HT1080 (cell line): ENCODE measurements at places on chromosomes 5 and 9.

GRCh38 chr5:107832746-107833145 is 162.0 kb upstream of the EFNA5 start:
- DNase-seq: no peak

GRCh38 chr9:84374516-84374915 is 34.0 kb upstream of the SLC28A3 start:
- DNase-seq: no peak

GRCh38 chr9:34714007-34714406 is 4.1 kb upstream of the CCL21 start:
- no peak for DNase-seq

GRCh38 chr5:1172670-1173404 is 28.6 kb upstream of the SLC6A19 start:
- DNase-seq: no peak

DNA sequence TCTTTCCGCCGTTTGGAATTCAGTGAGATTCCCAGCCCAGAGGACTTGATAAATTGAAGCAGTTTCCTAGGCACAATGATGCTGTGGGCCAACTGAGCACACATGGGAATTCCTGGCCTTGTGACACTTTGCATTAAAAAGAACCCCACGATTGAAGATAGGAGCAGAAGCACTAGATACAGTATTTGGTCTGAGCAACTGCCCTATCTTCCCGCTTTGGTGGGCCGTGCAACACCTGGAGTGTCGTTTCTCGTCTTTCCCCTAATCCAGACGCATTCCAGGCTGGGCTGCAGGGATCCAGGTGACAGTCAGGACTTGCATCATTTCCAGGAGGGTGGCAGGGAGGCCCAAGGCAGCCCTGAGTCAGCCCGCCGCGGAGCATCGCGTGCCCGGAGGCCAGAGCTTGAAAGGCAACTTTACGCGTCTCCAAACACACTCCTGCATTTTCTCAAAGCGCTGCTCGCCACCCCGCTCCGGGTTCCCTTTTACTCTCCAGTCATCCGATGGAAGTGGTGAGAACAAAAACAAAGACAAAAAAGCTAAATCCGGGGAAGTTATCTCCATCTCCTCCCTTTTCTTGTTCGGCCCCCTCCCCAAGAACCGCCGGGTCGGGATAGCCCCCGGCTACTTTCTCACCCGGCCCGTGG is 753 bp upstream of the STC2 start:
- peak; percentile 61 for DNase-seq

- DNase-seq: no peak
Observed at GRCh38 chr5:89097103-89097502, 214.1 kb upstream of the MEF2C start.

DNA sequence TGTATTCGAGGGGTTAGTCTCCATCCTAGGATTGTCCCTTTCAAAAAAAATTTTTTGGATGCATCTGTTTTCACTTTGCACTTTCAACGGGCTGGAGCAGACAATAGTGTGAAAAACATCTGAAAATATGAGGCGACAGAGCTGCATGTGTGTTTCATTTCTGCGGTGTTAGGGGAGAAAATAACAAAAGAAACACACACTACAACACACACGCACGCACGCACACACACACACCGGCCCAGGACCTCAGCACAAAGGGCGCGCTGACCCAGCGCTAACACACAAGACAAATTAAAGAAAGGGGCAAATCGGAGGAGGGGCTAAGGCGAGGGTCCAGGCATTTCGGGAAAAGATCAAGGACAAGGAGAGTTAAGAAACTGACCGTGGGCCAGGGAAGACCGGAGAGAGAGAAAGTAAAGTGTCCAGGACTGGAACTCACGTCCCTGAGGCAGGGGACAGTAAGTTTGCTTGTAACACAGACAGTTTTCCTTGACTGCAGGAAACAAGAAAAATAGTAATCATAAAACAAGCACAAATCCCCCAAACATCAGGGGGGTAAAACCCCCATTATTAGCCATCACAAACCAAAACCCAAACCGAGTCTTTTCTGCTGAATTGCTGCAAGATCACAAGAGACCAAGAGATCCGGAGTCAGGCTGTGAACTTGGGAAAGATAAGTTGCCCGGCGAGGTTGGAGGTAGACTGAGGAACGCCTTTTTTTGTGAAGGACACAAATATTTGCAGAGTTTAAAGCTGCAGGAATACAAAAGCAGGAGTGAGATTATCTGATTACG is 302.1 kb downstream of the PARP8 start:
- no peak for DNase-seq

DNA sequence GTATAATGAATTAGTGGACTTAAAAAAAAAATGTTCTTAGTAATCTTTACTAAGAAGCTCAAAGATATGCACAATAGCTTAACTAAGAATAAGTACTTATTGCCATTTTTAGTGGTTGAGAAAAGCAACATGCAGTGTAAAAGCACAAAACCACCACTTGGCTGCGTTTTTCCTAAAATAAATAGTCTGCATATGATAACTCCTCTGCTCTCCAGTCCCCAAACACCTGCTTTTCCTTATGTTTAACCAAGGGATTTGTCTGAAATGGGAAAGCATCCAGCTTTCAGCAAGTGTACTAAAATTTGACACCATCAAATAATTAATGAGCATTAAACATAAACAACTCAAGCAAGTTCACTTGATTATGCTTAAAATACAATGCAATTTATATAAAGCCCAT is 41.4 kb downstream of the PSIP1 start:
- DNase-seq: no peak

GRCh38 chr5:101897914-101898313 is 398.2 kb downstream of the SLCO4C1 start:
- DNase-seq: no peak

- DNase-seq: no peak
Observed at GRCh38 chr5:40577718-40578117, 102.0 kb upstream of the PTGER4 start.

GRCh38 chr9:137243626-137244485 is 2.8 kb downstream of the TUBB4B start:
- peak; percentile 52 for DNase-seq

DNA sequence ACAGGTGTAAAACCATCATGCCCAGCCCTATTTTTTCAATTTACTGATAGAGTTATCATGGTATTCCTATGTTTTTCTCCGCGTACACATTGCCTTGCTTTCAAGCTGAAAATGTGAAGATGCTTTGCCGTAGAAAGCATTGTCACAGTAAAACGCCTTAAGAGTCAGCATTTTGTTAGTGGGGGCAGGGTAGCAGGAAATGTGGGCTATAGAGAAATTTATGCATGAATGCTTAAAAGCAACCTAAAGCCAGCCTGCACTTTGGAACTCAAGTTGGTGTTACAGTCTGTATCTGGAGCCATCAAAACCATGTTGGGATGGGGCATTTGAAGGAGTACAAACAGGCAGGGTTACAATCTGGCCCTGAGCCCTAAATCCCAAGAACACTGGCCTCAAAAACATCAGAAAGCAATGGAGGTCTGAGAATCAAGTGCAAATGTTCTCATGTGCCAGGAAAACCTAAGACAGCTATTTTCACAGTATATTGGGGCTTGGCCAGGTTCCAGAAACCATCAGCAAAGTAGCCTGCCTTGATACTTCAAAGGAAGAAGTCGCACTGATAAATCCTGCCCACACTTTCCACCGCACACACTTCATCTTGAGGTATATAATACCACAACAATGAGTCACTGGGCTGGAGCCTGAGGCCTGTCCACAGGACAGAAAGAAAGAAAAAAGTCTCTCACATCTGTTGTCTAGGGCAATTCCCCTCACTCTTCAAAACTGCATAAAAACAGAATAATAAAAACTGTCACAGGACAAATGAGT is 313.8 kb downstream of the ENC1 start:
- DNase-seq: peak; percentile 98

GRCh38 chr5:115496936-115497576 is 47.5 kb downstream of the FEM1C start:
- no peak for DNase-seq

GRCh38 chr9:117747386-117747970 is 43.3 kb downstream of the TLR4 start:
- DNase-seq: no peak

DNA sequence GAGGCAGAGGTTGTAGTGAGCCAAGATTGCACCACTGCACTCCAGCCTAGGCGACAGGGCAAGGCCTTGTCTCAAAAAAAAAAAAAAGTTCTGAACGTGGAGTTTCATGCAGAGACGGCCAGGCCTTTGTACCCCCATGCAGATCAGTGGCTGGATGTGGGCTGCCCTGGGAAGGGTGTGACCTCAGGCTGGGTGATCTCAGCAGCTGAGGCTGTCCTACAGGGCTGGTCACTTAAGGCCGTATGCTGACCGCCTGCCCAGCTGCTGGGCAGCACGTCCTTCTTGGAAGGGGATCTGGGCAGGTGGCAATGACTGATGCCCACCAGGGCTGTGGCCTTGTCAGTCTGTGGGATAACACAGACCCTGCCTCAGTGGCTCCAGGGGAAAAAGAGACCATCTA is 37.2 kb upstream of the GRHPR start:
- DNase-seq: no peak

DNA sequence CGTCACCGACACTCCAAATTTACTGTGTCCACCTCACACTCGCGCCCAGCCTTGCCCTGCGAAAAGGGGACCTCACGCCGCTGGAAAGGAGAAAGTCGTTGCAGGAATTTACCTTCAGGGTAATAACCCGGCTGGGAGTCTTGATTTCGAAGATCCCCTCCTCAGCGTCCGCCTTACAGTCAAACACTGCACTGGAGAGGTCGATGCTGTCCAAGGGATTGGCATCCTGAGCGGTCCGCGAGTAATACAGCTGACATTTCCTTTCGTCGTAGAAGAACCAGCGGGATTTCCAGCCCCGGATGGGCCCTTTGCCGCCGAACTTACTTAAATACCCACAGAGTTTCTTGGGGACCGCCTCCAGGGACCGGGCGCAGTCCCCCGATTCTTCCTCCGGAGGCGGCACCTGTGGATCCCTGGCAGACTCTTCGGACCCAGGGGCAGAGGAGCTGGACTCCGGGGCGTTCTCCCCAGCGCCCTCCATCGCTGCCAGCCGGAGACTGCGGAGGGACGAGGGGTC is 330 bp downstream of the TBC1D2 start:
- DNase-seq: no peak

DNA sequence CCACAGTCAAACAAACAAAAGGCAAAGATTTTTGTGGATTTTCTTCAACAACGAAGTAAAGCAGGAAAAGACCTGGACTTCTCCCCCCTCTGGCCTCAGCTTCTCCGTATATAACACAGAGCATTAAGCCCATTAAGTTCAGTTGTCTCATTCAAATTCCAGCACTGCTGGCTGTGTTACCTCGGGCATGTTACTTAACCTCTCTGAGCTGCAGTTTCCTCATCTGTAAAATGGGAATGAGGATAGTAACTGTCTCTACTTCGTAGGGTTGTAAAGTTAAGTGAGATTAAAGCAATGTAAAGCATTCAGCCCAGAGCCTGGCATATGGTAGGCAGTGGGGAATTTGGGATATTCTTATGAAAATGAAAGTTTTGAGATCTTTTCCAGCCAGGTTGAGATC is 92.7 kb upstream of the SMIM23 start:
- no peak for DNase-seq

DNA sequence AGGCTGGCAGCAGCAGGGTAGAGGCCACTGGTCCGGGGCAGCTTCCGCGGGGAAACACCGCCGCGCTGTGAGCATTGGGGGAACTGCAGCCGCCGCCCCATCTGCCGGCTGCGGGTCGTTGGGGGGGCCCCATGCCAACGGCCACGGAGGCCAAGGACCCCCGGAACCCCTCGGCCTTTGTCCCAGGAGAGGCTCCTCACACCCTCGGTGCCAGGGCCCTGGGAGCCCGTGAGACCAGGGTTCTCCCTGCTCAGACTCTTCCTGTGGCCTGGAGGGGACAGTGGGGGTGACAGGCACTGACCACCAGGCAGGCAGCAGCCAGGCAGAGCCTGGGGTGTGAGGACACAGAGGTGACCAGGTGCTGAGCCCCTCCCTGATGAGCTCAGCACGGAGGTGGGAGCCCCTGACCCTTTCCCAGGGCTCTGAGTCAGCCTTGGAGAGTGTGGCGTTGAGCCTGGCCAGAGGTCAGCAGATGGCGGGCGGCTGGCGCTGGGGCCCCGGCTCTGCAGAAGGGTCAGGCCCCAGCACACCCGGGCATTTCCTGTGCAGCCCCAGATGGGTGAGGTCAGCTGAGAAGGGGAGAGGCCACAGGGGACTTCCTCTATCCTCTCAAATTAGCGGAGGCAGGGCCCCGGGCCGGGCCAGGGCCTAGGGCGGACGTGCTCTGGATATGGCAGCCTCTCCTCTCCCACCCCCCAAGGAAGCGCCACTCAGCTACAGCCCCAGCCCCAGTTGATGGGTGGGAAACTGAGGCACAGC is 17.9 kb upstream of the EGFL7 start:
- peak; percentile 44 for DNase-seq

GRCh38 chr9:385818-386398 is 171.2 kb downstream of the DOCK8 start:
- peak; percentile 52 for DNase-seq

DNA sequence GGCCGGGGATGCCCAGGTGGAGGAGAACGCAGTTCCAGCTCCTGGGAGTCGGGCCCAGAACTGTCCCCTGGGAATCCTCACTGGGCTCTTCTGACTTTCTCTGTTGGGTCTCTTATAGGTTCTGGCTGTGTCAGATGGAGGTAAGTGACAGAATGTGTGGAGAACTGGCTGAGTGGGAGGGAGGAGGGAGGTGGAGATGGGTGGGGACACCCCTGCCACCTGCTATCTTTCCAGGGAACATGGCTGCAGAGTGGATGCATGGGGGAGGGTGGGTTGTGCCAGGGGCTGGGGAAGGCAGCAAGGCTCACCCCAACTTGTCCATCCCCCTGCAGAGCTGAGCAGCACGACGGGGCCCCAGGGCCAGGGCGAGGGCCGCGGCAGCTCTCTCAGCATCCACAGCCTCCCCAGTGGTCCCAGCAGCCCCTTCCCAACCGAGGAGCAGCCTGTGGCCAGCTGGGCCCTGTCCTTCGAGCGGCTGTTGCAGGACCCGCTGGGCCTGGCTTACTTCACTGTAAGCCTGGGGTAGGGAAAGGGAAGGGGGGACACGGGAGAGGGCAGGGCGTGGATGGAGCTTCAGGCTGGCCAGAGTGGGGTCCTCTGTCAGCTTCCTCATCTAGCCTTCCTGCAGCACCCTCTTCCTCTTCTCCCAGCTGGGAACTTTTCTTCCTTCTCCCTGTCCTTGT is 8.3 kb downstream of the RGS14 start:
- no peak for DNase-seq

DNA sequence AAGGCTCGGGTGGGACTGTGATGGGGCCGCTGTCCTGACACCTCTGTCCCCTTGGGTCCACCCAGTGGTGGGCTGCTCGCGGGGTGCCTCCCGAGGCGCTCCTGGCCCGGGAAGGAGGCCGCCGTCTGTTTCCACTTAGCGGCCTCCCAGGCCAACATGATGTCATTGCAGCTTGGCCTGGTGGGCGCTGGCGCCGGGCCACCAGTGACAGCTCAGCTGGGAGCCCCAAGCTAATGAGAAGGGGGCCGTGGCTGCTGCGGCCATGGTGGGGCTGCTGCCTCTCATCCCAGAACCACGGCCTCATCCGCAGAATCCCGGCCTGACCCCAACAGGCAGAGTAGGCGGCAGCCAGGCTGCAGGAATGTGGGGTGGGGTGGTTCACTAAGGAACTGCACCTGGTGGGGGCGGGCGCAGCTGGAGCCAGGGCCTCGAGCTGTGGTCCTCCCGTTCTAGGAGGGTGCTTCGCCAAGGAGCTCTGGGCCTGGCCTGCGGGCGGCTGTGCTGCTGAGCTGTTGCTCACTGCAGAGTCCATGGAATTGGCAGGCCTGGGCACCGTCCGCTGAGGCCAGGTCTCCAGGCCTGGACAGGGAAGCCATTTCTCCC is 123.5 kb upstream of the COL5A1 start:
- no peak for DNase-seq
